ENCODE measurements at places on chromosomes 2 and 18.

DNA sequence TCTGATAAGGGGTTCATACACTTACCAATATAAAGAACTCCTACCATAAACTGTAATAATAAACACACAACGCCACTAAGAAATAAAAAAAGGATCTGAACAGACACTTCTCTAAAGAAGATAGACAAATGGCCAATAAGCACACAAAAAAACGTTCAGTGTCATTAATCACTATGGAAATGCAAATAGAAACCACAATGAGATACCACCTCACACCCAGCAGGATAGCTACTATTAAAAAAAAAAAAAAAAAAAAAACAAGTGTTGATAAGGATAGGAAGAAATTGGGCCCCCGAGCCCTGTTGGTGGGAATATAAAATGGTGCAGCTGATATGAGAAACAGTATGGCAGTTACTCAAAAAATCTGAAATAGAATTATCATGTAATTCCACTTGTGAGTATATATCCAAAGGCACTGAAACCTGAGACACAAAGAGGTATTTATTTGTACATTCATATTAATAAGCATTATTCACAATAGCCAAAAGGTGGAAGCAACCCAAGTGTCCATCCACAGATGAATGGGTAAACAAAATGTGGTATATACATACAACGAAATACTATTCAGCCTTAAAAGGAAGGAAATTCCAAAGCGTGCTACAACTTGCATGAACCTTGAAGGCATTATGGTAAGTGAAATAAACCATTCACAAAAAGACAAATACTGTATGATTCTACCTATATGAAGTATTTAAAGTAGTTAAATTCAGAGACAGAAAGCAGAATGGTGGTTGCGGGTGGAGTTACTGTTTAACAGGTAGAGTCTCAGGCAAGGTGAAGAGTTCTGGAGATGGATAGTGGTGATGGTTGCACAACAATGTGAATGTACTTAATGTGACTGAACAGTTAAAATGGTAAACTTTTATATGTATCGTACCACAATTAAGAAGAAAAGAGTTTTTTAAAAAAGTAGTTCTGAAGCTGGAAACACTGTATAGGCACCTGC is 17.9 kb downstream of the REV1 start:
- H3K27ac ChIP-seq: no peak overlapping the region
- H3K4me3 ChIP-seq: no peak overlapping the region
- no peaks in the 10 kb centered on the region for H3K36me3 ChIP-seq

GRCh38 chr2:109160714-109161440 is 31.9 kb downstream of the SH3RF3 start:
- no peaks in the 10 kb centered on the region for H3K36me3 ChIP-seq
- no peak overlapping the region for H3K4me3 ChIP-seq
- H3K4me1 ChIP-seq: no peaks in the 10 kb centered on the region

- no peaks in the 10 kb centered on the region for H3K27me3 ChIP-seq
- H3K27ac ChIP-seq: no peak overlapping the region
- H3K4me1 ChIP-seq: no peaks in the 10 kb centered on the region
- DNase-seq: peak; percentile 40
These were observed 27.7 kb downstream of the FAM110C start for GRCh38 chr2:18402-19271.

DNA sequence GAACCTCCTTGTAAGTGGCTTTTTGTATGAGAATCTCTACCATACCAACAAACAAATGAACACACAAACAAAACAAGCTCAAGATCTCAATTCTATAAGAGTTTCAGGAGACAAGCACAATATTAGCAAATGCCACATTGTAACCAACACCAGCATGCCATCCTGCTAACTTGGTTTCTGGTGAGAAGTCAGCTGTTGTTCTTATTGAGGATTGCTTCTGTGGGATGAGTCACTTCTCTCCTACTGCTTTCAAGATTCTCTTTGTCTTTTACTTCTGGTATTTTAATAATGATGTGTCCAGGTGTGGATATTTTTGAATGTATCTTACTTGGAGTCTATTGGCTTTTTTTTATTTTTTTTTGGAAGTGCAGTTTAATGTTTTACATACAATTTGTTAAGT is 131.7 kb downstream of the BCL2L11 start:
- no peak overlapping the region for H3K4me3 ChIP-seq
- H3K4me1 ChIP-seq: no peaks in the 10 kb centered on the region
- H3K36me3 ChIP-seq: no peaks in the 10 kb centered on the region
- H3K27ac ChIP-seq: no peak overlapping the region

DNA sequence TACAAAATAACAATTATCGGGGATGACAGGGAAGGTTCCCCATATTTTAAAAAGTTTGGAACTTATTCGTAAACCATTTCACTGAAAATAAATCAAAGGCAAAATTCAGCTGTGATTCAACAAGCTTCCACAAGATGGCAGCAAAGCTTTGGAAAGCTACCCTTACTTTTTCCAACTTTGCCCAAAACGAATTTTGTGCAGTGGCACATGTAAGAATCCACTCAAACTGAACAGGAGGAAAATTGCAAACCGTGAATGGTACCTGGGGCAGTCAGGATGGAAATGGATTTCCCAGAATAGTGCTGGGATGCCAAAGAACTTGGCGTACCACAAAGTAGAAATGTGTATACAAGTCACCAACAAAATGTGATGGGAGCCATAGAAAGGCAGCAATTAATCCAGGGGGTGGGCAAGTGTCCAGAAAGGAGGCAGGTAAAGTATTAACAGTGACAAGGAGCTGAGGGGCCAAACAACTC is 10.7 kb downstream of the RPL31 start:
- no peaks in the 10 kb centered on the region for H3K27me3 ChIP-seq
- no peak overlapping the region for H3K4me3 ChIP-seq
- no peak overlapping the region for H3K27ac ChIP-seq
- H3K36me3 ChIP-seq: peaks cover 2% of the 10 kb centered on the region
- no peaks in the 10 kb centered on the region for H3K4me1 ChIP-seq

DNA sequence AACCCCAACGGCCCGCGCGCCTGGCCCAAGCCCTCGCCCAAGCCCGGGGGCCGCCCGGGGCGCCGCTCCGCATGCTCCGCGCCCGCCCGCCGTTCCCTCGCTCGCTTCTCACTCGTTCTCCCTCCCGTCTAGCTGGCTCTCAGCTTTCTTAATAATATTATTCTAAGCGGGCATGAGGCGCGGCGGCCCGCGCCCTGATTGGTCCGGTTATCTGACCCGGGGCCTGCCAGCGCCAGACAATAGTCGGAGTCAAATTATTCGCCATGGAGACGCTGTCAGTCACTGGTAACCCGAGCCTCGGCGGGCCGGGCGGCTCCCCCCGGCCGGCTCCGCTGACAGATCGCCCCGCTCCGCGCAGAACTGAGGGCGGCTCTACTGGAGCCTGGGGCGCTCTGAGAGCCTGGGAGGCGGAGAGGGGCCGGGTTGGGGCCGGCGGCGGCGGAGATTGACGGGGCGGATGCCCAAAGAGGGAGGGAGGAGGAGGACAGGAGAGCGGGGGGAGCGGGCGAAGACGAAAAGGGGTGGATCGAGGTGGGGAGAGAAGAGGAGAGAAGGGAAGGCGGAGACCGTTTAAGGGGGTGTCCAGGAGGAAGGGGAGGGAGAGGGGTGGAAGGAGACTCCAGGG is at the start of gene SIX2:
SIX2 (minus strand) TSS at position 150 of the 625 bp plus-strand sequence. CDS start 342 bp downstream, outside the sequence.
- peaks cover 71% of the 10 kb centered on the region for H3K27me3 ChIP-seq
- no peaks in the 10 kb centered on the region for H3K4me1 ChIP-seq
- H3K4me3 ChIP-seq: peak within 1 kb of the TSS; percentile 15

GRCh38 chr2:230930928-230931555 is 6.0 kb upstream of the GPR55 start:
- no peak for DNase-seq
- no peaks in the 10 kb centered on the region for H3K27me3 ChIP-seq
- no peak overlapping the region for H3K27ac ChIP-seq
- H3K36me3 ChIP-seq: no peaks in the 10 kb centered on the region

DNA sequence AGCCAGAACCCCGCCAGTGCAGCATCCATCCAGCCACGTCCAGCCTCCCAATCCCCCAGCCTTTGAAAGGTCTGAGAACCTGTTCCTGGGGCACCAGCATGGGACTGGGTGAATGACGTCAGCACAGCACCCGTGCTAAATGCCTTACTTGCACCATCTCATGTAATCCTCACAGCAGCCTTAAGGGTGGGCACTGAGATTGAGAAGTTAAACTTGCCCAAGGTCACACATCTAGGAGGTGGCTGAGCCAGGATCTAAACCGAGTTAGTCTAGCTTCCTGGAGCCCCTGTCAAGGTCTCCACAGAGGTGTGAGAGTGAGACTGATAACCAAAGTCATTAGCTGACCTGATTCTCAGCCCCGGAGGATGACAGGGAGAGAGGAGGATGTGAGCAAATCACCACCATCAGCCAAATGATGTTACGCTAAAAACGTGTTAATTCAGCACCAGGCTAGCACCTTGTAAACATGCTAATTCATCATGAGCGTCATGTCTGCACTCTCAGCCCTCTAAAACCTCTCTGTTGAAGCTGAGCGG is 4.6 kb downstream of the CD8A start:
- no peak overlapping the region for H3K4me3 ChIP-seq
- peaks cover 33% of the 10 kb centered on the region for H3K27me3 ChIP-seq
- H3K36me3 ChIP-seq: no peaks in the 10 kb centered on the region
- no peaks in the 10 kb centered on the region for H3K4me1 ChIP-seq
- peak; percentile 91 for DNase-seq

DNA sequence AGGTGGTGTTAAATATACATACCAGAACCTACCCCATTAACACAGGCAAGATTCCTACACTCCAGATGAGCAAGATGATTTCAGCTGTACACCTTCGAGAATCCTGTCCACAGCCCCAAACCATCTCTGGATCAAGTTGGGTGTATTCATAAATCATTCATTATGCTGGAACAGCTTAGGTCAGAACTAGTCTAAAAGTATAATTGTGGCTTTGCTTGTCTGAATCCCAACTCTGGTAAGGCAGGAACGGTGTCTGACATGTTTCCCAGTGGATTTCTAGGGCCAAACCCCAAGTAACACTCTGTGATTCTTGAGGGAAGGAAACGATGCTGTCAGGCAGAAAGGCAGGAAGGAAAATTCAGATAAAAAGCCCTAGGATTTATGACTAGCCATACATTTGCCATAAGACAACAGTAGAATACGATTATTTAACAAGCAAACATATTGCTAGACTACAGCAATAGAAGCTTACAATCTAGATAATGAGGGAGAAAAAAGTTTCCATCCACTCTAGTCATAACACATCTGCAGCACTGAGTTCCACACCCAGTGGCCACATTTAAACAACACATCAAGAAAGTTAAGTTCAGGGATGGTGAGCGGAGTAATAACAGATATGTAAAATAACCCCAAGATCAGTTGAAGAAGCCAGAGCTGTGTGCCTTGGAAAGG is 444.8 kb downstream of the RND3 start:
- H3K27ac ChIP-seq: no peak overlapping the region
- H3K27me3 ChIP-seq: no peaks in the 10 kb centered on the region

Data from mesendoderm (in vitro differentiated cells).